ENCODE measurements at places on chromosomes 6 and 20. TPM values are rescaled to one million over a fixed set of nuclear protein-coding genes. Genes with fewer than 3 reads are reported as not detected.

GRCh38 chr6:54747955-54748354, 98.6 kb upstream of the FAM83B start:
- DNase-seq, result no peak

DNA sequence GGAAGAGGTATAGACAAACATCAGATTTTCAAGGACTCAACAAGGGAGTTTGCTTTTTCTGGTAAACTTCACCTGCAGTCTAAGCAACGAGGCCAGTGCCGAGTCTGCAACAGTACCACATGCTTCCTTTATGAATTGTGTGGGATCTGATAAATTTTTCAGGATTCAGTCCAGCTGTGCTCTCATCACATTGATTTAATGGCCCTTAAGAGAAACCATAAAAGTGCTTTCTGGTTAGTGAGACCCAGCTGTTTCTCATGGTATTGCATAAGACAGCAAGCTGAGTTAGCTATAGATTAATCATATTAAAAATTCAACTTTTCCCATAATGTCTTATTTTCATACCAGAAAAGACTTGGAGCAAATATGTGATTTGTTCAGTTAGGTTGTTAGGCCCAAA, 291.4 kb downstream of the CENPW start:
- DNase-seq, result no peak

DNA sequence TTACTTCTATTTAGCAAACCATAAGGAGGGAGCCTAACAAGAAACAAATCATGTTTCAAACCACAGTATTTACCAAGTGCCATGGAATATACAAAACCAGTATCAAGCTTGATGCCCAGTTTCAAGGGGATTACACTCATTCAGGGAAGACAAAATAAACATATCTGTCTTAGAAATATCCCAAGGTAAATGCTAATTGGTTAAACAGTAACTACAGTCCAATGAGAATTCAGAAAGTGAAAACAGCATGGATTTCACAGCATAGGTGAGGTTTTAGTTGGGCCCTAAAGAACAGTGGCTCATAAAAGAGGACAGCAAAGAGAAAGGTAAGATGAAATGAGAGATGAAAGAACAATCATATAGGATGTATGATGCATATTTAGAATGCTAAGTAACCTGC, 110.3 kb downstream of the CHD6 start:
- DNase-seq, result no peak

DNA sequence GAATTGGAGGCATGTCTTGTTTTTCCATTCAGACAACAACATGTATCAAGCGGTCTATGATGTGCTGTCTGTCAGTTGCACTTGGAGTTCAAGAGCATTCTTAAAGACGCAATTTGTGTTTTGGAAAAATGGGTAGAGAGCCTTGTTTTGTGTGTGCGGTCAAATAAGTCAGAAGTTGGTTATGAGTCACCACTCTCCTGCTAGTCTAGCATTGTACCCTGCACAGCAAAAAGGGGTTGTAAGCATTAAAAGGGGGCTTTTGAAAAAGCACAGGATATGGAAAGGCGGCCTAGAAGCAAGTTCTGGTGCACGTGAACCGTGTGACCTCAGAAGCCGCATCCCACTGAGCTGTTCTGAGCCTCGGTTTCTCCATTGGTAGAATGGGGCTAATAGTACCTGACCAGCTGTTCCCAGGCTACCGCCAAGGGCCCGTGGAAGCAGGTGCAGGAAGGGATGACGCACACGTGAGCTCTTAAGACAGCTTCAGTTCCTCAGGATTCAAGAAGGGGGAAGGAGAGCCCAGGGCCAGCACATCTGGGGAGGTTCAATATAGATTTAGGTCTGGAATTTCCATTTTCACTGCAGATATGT, 61.6 kb upstream of the SNX9 start:
- no peak for DNase-seq

- no peak for DNase-seq
These were observed 146.8 kb downstream of the LAMA2 start for GRCh38 chr6:129029778-129030177.

GRCh38 chr20:57649617-57650015, 29.4 kb upstream of the ZBP1 start:
- DNase-seq, result peak; percentile 19

- no peak for DNase-seq
These were observed 256.2 kb downstream of the CLIC5 start for GRCh38 chr6:45759472-45759810.

DNA sequence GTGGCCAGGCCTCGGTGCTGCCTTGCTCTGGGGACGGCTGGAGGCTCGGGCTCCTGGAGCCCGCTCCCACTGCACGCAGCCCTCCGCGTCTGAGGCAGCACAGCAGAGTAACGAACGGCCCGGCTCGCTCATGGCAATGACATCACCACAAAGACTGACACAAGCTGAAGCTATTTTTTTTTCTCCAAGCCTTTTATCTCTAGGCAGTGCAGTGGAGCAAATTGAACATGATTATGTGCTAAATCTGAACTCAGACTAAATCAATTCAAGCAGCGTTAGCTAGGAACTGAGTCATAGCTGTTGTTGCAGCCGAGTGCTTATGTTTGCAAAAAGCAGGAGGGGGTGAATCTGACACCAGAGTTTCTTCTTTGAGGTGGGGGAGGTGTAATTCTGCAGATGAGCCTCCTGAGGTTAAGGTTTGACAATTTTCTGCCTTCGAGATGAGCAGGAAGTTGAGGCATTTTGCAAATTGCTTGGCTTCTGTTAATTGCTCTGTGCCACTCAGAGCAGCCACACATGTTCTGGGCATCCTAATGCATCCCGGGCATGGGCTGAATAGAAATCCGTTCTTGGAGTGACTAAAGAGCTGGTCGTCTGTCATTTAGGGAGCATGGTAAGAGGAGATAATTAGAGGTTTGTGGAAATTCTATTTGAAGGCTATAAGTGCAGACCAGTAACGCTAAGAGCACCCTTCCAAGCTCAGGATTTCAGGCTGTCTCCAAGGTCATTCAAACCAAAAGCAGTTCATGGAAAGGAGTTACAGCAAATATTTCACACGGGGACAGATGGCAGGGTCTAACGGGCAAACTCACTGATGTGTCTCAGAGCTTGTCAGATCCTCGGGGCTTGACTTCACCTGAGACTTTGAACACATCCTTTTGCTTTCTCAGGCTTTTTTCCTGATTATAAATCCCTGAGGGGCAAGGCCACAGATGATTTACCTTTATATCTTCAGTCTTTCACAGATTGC, 155.1 kb upstream of the ENPP5 start:
- DNase-seq, result peak; percentile 36

- no peak for DNase-seq
These were observed 374.2 kb upstream of the FLRT3 start for GRCh38 chr20:14711652-14712051.

DNA sequence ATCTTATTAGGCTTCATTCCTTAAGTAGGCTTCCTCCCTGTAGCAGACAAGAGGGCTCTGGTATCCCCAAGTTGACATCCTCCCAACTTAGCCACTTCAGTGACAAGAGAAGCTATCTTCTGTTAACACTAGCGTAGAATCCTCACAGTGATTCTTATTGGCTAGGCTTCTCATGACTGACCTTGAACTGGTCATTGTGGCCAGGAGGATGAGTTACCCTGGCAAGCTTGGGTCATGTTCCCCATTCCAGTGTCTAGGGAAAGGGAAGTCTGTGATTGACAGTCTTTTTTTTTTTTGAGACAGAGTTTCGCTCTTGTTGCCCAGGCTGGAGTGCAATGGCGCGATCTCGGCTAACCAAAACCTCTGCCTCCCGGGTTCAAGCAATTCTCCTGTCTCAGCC, 7.1 kb downstream of the CDKAL1 start:
- no peak for DNase-seq

GRCh38 chr6:84422380-84422968, 195.0 kb upstream of the CEP162 start:
- peak; percentile 74 for DNase-seq

GRCh38 chr6:4814212-4814611, 38.0 kb downstream of the CDYL start:
- no peak for DNase-seq

GRCh38 chr20:34907616-34908469, 31.4 kb downstream of the ACSS2 start:
- DNase-seq, result peak; percentile 61

GRCh38 chr6:116883005-116883404, 6.0 kb downstream of the RFX6 start:
- no peak for DNase-seq

- no peak for DNase-seq
These were observed 41.7 kb downstream of the CDK5RAP1 start for GRCh38 chr20:33359399-33360261.

GRCh38 chr6:13383328-13384163, 55.2 kb upstream of the TBC1D7 start:
- no peak for DNase-seq

GRCh38 chr6:39420300-39421265, 98.1 kb upstream of the KCNK16 start:
- DNase-seq, result no peak

- DNase-seq, result no peak
These were observed 91.1 kb upstream of the OPRM1 start for GRCh38 chr6:153947808-153948447.

DNA sequence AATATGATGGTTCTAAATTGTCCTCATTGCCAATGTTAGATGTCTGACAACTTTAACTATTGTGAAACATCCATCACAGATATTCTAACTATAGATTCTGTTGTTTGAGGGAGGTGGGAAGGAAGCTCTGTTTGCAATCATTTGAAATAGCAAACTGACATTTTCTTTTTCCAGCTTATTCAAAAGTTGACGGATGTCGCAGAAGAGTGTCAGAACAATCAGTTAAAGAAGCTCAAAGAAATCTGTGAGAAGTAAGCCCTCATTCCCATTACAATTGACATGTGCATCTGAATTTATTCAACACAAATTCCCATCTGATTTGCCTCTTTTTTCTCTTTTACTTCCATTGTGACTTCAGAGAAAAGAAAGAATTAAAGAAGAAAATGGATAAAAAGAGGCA, 280.6 kb upstream of the PLCB4 start:
- no peak for DNase-seq

GRCh38 chr6:108764580-108764950, 83.7 kb upstream of the ARMC2 start:
- DNase-seq, result no peak

- no peak for DNase-seq
These were observed 163.1 kb downstream of the ISM1 start for GRCh38 chr20:13384132-13384531.

DNA sequence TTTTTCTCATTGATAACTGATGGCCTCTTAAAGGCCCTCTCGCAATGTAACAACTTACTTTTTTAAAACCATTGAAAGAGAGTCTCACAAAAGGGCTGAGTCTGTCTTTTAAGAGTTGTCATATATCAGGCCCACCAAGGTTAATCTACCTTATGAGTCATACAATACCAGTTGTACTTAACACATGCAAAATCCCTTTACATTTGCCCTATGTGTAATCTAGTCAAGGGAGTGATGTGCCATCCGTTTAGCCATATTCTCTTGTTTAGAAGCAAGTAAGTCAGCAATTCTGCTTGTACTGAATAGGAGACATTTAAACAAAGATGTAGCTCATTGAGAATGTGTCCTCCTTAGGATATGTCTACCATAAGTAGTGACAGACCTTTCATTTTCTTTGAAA, 143.7 kb downstream of the TENT5A start:
- DNase-seq, result no peak

- DNase-seq, result no peak
These were observed 36.9 kb downstream of the CEBPB start for GRCh38 chr20:50227506-50227905.

GRCh38 chr6:21741221-21742109, 147.9 kb downstream of the SOX4 start:
- no peak for DNase-seq

DNA sequence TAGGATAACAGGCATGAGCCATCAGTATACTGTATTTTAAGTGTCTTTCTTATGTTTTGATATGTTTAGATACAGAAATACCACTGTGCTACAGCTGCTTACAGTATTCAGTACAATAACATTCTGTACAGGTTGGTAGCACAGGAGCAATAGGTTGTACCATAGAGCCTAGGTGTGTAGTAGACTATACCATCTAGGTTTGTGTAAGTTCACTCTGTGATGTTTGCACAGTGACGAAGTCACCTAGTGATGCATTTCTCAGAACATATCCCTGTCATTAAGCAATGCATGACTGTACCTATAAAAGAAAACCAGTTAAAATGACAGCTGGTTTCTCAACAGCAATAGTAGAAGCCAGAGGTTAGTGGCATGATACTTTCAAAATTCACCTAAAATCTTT, 3.0 kb upstream of the ZBTB24 start:
- DNase-seq, result no peak

DNA sequence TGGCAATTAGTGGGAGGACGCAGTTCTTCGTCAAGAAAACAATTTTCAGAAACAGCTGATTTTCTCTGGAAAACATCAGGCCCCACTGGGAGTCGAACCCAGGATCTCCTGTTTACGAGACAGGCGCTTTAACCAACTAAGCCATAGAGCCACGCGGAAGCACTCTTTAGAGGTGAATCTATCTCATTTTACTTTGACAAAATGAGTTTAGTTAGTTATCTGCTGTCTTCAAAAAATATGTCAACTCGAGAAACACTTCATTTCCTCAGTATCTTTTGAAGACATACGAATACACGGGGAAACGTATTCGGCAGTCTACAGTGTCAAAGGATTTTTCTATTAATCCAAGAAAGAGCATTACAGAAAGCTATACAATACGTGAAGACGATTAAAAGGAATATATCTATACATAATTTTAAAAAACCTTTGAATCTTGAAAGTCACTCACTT, 26.7 kb downstream of the GPX6 start:
- DNase-seq, result no peak

DNA sequence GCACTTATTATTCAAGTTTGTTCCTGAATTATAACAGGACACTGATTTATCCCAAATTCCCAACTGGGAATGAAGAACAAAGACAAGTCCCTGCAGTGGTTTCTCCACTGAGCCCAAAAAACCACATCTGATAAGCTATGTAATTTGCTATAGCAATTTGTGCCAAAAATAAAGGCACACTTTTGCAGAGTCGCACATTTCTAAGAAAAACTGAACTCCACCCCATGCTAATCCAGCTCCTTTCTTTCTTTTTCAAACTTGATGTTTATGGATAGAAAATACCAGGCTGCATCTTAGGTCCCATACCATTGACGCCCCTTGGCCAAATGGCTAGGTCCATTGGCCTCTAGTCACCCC, 170.2 kb upstream of the CITED2 start:
- no peak for DNase-seq

ATP9A gene
- 21.2 TPM for total RNA-seq

CSNK2A1 gene
- 116 TPM for total RNA-seq

EIF6 gene
- 34.6 TPM for total RNA-seq

CAPN11 gene
- total RNA-seq, result 0.40 TPM

TBX18 gene
- total RNA-seq, result 7.1 TPM

HLA-DQA2 gene
- total RNA-seq, result 2.7 TPM

GNAS-AS1 gene
- total RNA-seq, result 0.35 TPM

COL10A1 gene
- total RNA-seq, result not detected

SLC22A7 gene
- not detected for total RNA-seq

WFDC12 gene
- not detected for total RNA-seq

AP5S1 gene
- total RNA-seq, result 10.2 TPM

HCRTR2 gene
- total RNA-seq, result not detected

BACH2 gene
- total RNA-seq, result 1.5 TPM
